ENCODE measurements at places on chromosomes 11 and 22.

- no peak for DNase-seq
These were observed 468.9 kb downstream of the LUZP2 start for GRCh38 chr11:24965748-24966147.

GRCh38 chr11:117910525-117910924, 18.7 kb downstream of the TMPRSS13 start:
- no peak for DNase-seq

GRCh38 chr22:39475337-39475736, 18.5 kb downstream of the MGAT3 start:
- DNase-seq: no peak

DNA sequence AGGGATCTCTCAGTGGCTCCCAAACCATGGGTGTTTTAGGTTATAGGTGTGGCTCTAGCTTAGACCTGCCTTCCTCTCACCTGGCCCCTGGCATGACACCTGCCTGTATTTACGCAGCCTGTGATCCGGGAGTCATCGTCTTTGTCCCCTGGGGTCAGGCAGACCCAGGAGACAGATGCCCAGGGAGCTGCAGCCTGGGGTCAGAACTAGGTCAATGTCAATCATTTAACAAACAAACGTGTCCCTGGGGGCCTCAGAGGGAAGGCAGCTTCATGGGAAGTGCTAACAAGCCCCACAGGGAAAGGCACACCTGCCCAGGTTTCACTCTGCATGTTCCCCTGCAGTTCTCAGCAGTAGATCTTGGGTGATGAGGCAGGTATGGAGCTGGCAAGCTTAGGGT, 12.0 kb downstream of the BACE1-AS start:
- DNase-seq: no peak

DNA sequence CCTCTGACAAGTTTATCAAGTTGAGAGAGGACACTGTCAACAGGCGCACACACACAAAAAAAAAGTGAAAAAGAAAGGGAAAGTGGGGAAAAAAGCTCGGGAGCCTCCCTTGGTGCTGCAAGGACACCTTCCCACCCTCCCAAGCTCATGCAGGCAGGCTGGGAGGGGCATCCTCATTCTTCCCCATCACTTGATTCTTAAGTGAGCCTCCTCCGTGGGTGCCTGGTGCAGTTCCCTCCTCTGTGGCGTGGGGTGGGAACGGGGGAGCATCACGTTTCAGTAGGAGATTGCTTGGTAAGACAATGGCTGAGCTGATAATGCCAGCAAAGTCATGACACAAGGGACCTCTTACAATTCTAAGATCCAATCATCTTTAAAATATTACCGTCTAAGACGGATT, 108.8 kb downstream of the NXPE2 start:
- DNase-seq: no peak

- DNase-seq: peak; percentile 55
These were observed 102.6 kb downstream of the SNX19 start for GRCh38 chr11:130813638-130814037.

DNA sequence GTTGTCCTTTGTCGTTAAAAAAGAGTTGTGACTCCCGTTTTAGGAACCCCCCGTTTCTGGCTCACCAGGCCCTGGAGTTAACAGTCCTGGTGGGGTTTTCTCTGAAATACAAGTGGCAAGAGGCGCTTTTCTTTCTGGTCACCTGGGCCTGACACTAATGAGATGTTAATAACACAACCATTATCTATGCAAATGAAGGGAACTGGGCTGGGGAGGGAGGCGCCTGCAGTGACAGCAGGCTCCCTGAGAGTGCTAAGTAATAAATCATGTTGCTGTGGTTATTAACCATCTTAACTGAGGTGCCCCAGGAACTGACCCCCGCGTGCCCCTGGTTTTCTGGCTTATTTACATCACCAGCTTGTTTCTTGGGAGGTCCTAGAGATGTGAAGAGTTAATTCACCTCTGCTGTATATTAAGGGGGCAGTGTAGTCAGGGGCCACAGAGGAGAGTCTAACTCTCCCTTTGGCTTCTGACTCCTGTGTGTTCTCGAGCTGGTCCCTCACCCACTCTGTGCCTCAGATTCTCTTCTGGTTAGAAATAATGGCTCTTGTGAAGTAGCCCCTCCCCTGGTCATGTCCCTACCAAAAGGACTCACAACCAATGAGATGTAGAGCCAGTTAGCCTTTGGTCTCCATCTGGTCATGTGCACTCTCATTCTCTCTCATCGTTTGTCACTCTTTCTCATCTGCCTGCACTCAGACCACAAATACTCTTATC, 276.6 kb upstream of the CADM1 start:
- no peak for DNase-seq

DNA sequence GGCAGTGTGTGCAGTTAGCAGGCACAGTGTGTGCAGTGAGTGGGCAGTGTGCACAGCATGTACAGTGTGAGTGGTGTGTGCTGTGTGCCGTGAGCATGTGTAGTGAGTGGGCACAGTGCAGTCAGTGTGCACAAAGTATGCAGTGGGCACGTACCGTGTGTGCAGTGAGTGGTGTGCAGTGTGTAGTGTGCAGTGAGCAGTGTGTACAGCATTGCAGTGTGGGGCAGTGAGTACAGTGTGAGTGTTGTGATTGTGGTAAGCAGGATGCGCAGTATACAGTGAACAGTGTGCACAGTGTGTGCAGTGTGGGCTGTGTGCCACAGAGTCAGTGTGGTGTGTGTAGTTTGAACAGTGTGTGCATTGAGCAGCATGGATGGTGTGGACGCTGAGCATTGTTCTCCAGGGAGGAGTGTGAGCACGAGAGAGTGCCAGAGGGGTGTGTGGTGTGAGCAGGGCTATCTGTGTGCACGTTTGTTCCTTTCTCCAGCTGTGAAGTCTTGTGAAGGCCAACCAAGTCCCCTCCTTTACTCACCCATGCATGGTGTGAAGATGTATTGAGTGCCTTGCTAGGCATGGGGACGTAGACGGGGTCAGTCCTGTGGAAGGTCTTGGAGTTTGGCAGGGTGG, 3.0 kb downstream of the SHANK3 start:
- DNase-seq: no peak

DNA sequence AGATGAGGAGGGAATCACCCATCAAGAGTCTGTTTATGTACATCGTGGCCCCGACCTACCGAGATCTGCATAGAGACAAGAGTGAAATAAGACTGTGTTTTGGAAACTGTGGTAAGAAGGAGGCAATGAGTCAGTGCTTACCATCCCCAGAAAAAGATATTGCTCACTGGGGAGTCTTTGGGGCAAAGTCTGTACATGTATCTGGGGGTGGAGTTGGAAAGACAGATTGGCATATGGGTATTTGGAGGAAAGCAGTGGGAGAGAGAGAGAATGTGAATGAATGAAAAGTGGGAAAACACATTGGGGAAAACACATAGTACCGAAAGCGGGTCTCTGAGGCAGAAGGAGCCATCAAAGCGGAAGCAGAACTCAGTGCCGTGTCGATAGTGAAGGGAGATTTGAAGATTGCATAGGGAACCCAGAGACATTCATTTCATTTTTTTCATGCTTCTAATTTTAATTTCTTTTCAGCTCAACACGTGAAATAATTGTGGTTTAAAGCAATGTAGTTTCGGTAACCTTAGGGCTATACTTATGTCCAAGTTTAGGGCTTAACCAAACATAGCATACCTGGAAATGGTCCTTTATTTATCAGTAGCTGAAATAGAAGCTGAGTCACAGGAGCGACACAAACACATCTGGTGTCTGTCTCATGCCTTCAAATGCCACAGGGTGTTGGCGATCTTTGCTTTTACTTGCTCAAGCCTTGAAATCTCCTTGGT, 98.6 kb upstream of the CD44 start:
- DNase-seq: peak; percentile 71

- DNase-seq: no peak
These were observed 514.0 kb downstream of the TBC1D22A start for GRCh38 chr22:47276450-47276820.

GRCh38 chr11:130478204-130478701, 29.8 kb downstream of the ADAMTS15 start:
- DNase-seq: peak; percentile 87

DNA sequence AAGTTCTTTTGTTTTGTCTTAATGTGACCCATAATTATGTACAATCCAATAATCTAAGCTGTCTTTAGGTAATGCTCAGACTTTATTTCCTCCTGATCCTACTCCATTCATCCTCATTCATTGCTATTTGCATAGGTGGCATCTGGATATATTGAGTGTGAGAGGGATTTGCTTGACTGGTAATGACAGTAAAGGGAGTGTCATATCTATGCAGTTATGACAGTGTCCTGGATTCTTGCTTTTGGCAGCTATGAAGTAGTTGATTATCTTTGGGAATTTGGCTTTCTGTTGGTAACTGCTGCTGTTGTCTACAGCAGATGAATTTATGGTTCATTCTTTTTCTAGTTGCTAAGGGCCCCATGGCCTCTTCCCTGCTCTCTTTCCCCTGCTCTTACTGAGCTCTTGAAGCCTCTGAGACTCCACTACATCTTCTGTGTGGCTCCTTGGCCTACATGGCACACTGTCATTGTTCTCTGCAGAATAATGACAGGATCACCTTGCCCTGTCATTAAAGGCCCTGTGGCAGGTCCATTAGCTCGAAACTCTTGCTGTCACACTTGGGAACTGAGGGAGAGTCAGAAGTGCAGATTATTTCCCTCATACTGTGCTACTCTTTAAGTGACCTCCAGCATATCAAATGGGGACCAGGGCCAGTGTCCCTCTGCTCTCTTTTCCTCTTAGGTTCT, 20.1 kb upstream of the ACAT1 start:
- no peak for DNase-seq

GRCh38 chr11:34260072-34260575, 97.7 kb downstream of the ABTB2 start:
- DNase-seq: no peak

GRCh38 chr22:32820131-32821119, 18.9 kb downstream of the TIMP3 start:
- peak; percentile 2 for DNase-seq

GRCh38 chr11:28625532-28625931, 517.3 kb downstream of the METTL15 start:
- no peak for DNase-seq

GRCh38 chr22:39543095-39543494, 10.5 kb upstream of the RPS19BP1 start:
- DNase-seq: no peak

- no peak for DNase-seq
These were observed 122.4 kb downstream of the MN1 start for GRCh38 chr22:27679176-27679575.

- no peak for DNase-seq
These were observed 186.4 kb upstream of the PITPNB start for GRCh38 chr22:28105413-28105812.

GRCh38 chr11:24496736-24497725, at the start of gene LUZP2:
Gene LUZP2, plus strand, starts transcription at chr11:24497053.
- DNase-seq: no peak

DNA sequence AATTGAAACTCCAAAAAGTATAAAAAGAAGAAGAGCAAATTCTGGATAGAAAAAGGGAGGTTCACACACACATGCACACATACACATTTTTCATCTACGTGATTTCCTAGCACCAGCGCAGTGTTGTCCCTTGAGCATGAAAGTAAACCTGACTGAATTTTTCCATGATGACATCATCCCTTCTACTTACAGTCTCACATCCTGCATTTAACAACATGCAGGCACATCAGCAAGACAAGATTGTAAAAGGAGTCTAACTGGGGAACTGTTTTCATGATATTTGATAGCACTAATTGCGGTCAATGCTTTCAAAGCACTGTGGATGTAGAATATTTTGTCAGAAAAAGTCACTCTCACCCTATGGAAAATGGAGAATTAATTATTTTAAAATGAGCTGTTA, 36.6 kb downstream of the GAS2 start:
- peak; percentile 89 for DNase-seq

DNA sequence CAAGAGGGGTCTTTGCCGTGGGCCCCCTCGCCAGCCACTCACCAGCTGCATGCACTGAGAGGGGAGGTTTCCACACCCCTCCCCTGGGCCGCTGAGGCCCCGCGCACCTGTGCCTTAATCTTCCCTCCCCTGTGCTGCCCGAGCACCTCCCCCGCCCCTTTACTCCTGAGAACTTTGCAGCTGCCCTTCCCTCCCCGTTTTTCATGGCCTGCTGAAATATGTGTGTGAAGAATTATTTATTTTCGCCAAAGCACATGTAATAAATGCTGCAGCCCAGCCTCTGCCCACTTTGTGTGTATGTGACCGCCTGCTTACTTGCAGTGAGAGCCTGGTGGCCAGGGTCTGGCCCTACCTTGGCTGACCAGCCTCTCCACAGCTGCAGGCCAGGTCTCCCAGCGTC, 2.8 kb upstream of the CRACR2B start:
- DNase-seq: no peak

DNA sequence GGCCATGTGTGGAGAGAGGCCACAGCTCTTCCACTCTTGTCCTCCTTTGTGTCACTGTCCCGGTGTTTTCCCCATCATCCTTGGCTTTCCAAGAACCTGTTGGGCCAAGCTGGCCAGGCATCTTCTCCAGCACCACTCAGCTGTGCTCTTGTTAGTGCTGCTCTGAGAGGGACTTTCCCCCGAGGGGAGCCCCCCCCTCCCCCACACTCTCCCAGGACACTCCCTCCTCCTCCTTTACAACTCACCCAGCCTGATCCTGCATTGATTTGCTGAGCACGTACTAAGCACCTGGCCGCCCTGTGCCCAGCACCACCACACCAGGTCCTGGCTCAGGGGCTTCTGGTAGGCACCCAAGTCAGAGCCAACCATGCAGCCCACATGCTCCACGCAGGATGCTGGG, 13.2 kb downstream of the TP53AIP1 start:
- no peak for DNase-seq

DNA sequence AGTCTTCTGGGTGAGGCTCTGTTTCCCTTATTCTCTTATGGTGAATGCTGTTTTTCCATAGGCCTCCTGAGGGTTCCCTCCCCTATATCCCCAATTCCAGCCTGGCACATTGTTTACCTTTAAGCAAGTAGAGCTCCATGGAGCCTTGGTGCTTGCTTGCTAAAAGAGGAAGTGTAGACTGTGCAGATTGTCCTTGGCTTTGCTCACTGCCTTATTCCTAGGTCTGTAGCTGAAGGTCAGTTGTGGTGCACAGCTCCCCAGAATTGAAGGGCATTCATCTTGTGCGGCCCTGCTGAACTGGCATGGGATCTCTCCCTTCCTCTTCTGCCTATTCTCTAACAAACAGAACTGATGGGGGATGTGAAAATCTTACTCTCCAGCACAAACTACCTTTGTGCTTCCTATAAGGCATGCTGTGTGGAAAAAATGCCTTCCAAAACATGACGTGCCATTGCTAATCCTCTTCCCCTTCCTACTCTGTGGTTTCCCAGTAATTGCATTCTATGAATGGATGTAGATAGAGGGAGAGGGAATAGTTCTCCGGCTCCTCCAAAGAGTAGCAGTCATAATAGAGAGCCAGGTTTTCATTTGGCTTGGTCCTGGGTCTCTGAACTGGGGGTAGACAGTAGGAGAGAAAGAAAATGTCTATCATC, 34.2 kb upstream of the PLET1 start:
- no peak for DNase-seq

- peak; percentile 53 for DNase-seq
These were observed 205.9 kb downstream of the ST3GAL4 start for GRCh38 chr11:126561327-126561893.

DNA sequence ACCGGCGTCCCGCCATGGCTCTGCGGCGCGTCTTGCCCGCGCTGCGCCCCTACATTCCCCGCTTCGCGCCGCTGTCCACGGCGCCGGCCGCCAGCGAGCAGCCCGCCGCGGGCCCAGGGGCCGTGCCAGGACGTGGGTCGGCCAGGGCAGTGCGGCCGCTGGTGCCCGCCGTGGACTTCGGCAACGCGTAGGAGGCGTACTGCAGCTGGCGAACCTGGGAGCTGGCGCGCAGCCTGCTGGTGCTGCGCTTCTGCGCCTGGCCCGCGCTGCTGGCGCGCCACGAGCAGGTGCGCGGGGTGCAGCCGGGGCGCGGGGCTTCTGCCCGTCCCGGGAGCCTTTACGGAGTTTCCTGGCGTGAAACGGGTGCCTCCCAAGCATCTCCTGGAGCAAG, 20.1 kb downstream of the DGCR6L start:
- DNase-seq: no peak
